ENCODE measurements at places on chromosomes 2 and 18.

GRCh38 chr2:88190808-88191721 lies 20.9 kb downstream of the THNSL2 start:
- no peak for DNase-seq

GRCh38 chr2:112031473-112032223 lies 23.4 kb upstream of the TMEM87B start:
- peak; percentile 79 for DNase-seq

DNA sequence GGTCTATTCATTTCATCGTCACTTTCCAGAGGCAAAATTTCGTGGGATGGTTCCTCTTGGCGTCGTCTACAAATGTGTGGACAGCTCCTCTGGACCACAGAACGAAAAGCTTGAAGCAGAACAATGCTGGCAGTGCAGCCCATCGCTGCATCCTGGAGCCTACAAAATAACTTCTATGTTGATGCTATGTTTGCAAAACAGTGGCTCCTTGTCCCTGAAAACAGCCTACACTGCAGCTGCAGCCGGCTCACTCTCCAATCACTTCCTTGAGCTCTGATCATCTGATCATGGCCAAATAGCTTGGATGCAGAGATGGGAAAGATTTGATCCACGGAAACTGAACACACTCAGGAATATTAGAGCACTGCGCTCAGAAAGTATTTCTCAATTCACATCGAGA lies 60.0 kb downstream of the DOCK10 start:
- DNase-seq, result no peak

GRCh38 chr2:46722142-46722541 lies 193.5 kb downstream of the MCFD2 start:
- DNase-seq, result peak; percentile 32

DNA sequence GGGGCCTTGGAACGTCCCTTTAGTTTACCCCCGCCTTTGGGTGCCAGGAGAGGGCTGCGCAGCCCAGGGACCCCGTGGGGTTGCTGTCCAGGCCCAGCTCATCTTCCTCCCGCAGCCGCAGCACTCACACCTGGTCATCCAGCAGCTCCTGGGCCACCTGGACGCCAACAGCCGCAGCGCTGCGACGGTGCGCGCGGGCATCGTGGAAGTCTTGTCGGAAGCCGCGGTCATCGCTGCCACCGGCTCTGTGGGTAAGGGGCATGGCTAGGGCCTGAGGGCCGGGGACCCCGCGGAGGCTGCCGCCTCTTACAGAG lies 37.2 kb downstream of the POMC start:
- no peak for DNase-seq

Data from DMS 273 treated with DMSO at 0.1 percent for 48 hours (cell line).